GM13977 (cell line): ENCODE measurements at places on chromosomes 6 and 20.

GRCh38 chr20:37534401-37535157 is 6.9 kb upstream of the BLCAP start:
- peak; percentile 77 for DNase-seq

DNA sequence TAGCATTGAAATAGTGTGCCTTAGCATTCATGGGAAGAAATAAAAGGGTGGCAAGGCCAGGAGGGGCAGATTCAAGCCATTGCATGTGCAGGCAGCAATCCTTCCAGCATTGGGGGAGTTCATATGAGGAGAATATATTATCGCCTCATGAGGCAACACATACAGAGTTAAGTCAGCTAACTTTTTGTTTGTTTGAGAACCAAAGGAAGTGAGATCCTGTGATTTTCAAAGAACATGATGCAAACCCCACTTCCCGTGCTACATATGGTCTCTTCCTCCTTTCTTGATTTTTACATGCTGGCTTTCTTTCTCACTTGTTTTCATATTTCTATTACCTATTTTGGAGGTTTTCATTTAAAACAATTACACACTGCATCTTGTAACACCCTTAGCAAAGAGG is 579.7 kb upstream of the ARID1B start:
- DNase-seq, result no peak

GRCh38 chr6:156994215-156995076 is 217.3 kb downstream of the ARID1B start:
- DNase-seq, result no peak

- DNase-seq, result no peak
Observed at GRCh38 chr6:4287372-4287771, 152.0 kb upstream of the ECI2 start.

DNA sequence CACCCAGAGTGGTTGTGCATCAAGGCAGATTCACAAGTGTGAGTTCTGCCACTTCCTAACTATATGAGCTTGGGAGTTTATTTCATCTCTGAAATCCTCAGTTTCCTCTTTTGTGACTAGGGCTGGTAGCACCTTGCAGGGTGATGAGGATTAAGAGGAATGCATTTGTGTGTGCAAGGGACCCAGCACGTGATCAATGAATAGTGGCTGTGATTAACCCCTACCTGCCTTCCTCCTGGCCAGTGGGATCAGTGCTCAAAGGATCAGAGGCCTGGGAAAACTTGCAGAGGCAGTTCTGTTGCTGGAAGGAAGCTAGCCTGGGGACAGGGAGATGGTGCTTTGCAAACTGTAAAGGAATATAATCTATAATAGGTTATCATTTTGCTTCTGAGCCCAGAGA is 7.3 kb downstream of the SDC4 start:
- DNase-seq, result no peak

GRCh38 chr20:18728165-18728869 is 85.3 kb upstream of the SCP2D1 start:
- DNase-seq, result peak; percentile 38

GRCh38 chr6:53628354-53629119 is 37.0 kb downstream of the KLHL31 start:
- no peak for DNase-seq

DNA sequence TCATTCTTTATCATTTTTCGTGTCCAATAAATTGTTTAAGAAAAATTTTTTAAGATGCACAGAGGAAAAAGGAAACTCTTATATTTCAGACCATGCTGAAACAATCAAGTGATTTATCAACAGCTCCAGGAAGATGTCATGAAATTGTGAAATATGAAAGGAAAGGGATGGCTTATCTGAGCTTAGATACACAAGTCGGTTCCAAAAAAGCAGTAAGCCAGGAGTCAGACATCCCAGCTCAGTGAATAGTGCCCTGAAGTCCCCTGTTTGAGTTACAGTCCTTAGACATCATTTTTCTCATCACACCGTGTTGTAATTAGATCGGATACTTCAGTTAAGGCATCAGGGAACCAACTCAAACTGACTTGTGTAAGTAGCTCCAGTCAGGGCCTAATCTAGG is 91.0 kb upstream of the SSTR4 start:
- no peak for DNase-seq

- DNase-seq, result no peak
Observed at GRCh38 chr6:130583268-130583667, 217.5 kb downstream of the TMEM200A start.

DNA sequence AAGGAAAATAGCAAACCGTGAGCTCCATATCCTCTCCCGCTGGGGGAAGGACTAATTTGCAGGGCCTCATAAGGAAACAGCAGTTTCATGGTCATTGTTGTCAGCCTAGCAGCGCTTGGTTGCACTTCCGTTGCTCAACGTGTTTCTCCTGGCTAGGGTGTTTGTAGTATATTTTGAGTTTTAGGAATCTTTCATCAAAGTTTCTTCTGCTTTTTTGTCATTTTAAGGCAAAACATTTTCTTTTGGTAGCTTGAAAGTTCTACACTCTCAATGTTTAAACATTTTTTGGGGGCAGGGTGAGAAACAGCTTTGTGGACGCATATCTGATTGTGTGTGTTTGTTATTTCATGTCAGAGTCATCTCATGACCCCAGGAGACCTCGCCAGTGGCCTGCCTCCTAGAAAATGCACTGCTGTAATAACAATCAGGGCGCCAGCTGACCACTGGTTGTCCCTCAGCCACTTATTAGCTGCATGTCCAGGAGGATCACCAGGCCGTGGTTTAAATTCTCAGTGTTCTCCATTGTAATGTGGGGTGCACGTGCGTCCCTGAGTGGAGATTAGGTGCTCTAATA is 20.6 kb downstream of the JARID2 start:
- no peak for DNase-seq

GRCh38 chr6:87444362-87444761 is 28.4 kb upstream of the SLC35A1 start:
- no peak for DNase-seq

GRCh38 chr6:26379292-26379691 is 3.6 kb upstream of the BTN2A2 start:
- DNase-seq, result no peak

GRCh38 chr6:125220712-125221111 is 67.1 kb downstream of the TPD52L1 start:
- DNase-seq, result no peak

DNA sequence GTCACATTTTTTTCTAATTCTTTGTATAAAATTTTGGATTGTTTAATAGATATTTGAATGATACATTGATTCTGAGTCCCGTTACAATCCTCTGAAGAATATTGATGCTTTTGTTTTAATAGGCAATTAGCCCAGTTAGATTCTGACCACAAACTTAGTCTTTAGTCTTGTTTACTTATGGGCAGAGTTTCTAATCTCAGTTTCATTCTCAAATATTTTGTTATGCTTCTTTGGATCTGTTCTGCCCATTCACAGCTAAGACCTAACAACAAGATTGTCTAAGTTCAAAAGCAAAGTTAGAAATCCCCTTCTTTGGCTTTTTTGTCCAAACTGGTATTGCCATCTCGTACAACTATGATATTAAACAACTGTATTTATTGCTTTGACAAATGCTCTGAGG is 58.0 kb downstream of the TBXT start:
- no peak for DNase-seq

GRCh38 chr6:52299653-52300052 is 15.1 kb upstream of the MCM3 start:
- DNase-seq, result no peak

GRCh38 chr20:10539818-10540553 is 104.9 kb downstream of the SLX4IP start:
- no peak for DNase-seq

DNA sequence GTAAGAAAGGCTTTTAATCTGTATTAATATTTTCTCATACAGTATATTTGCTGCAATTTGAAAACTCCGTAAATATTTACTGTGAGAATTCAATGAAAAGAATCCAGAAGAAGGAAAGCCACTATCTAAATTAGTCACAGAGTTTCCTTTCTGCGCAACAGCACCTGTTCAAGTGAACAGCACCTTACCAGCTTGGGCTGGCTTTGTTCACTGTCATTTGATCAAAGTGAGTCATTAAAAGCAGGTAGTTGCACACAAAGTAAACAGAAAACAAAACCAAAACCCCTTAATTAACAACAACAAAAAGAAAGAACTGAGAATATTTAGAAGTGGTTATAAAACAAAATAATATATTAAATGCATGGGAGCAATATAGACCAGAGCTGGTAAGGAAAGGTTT is 12.8 kb downstream of the SMLR1 start:
- no peak for DNase-seq

DNA sequence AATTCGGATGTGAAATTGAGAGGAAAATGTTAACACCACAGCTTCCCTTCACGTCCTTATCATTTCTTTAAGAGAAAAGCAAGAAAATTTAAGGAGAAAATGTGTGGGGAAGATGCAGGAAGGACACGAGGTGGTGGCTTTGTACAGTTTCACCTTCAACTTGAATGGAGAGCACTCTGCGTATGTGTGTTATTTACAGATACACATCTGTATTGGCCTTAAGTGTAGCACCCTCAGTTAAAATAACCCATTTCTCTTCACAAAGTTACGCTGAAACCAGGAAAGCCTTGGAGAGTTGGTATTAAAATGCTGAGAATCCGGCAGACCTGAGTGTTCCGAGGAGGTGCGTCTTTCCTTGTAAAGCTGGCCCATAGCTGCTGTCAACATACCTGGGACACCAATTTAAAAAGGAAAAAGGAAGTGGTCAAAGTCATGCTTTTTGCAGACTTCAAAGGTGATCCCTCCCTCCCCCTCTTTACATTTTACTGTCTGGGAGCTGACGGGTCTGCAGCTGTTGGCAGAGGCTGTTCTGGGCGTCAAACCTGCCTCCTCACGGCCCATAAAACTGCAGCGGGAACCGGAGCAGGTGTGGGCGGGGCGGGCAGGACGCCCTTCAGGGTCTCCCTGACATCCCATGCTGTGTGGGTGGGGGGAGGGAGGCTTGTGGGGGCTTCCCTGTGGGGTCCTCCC is 61.3 kb upstream of the TBXT start:
- no peak for DNase-seq

DNA sequence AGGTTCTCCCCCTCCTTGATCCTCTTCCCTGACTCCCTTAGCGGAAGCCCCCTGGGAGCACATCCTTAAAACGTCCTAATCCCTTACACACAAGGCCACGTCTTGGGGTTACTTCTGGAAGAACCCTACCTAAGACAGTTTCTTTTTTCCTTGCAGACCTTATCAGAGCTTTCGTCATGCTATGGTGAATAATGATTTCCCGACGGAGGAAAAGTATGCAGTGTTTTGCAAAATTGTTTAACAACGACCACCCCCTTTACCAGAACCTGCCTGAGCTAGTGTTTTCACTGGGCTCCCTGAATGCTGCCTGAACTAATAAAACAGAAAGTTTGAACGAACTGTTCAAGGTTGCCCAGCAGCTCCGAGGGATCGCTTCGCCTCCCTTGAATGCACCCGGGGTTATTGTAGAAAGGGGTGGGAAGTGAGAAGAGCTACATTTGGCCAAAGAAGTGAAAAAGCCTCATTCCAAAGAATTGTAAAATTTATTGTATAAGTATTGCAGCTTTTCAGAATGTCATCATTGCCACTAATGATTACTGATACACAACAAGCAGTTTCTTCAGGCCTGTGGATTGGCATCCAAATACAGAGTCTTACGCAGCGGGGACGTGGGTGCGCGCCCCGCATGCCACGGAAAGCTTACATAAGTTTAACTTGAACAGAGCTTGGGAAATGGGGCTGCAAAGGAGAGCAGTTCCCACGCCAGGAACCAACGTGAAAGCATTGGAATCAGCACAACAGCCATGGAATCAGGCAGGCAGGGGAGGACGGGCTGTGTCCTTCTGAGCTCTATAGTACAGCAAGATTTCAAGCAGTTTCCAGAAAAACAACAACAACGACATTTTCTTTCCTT is 27.9 kb upstream of the ZBP1 start:
- DNase-seq, result no peak

DNA sequence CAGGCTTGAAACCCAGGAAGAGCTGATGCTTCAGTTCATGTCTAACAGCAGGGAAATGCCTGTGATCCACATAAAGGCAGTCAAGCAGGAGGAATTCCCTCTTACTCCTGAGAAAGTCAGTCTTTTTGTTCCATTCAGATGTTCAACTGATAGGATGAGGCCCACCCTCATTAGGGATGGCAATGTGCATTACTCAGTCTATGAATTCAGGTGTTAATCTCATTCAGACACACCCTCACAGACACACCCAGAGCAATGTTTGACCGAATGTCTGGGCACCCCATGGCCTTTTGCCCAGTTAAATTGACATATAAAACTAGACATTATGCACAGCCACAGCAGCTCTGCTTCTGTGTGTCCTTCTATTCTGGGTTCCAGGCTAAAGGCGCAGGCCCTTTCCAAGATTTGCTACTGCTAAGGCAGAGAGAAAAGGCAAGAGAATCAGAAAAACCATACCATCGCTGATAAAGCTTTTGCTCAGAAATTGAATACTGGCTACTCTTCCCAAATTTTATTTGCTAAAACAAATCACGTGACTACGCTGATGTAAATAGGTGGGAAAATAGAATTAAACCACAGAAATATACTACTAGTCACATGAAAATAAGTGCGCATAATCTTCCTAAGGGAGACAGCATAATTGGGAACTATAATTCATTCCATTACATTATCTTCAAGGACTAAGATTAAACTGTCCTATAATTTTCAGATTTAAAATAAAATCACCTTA is 625.0 kb upstream of the MAN1A1 start:
- DNase-seq, result no peak

GRCh38 chr6:44917430-44917829 is 410.7 kb upstream of the RUNX2 start:
- no peak for DNase-seq

DNA sequence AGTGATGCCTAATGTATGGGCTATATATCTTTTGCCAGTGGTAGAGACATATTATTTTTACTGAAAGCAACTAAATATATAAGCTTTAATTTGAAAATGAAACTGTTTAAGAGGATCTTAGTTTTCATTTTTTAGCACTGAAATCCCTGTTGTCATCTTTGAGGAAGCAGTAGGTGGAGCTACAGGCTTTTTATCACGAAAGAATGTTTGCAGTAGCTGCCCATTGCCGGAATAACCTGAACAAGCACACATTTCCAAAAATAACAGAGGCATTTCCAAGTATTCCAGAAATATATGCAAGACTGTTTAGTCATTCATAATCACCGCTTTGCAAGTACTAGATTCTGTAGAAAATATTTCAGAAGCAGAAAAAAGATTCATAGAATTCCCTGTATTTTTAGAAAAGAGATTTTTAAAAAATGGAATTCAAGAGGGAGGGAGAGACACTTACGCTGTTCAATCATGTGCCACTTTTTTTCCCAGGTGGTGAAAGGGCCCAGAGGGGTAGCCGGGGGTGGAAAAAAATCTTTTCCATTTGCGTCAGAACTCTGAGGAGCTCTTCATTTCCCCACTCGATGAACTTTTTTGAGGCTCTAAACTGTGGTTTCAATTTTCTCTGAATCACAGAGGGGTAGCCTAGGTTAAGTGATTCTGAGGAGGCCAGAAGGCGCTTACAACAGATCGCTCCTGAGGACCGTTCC is 142.5 kb upstream of the FERMT1 start:
- DNase-seq, result peak; percentile 16

DNA sequence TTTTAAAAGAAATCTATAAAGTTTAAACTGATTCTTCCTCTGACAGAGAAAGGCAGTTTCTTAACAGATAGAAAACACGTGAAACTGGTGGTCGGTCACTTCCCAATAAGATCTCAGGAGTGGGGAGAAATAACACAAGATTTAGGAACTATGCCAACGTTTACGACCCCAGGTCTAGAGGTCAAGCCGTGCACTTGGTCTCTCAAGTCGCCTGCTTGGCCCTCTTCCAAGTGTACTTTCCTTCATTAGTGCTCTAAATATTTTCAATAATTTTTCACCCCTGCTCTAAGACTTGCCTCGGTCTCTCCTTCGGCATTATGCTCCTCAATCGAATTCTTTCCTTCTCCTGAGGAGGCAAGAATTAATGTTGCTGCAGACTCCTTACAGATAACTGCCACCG is 61.7 kb downstream of the TRIM27 start:
- no peak for DNase-seq
